ENCODE measurements at places on chromosomes 4 and X.

GRCh38 chrX:148037020-148037419 lies 55.9 kb downstream of the FMR1NB start:
- no peak for DNase-seq

GRCh38 chr4:91795947-91796346 lies 507.8 kb upstream of the GRID2 start:
- no peak for DNase-seq

GRCh38 chr4:62324215-62324614 lies 1124.1 kb downstream of the ADGRL3 start:
- DNase-seq, result no peak

GRCh38 chr4:164251257-164251656 lies 502.7 kb upstream of the SMIM31 start:
- no peak for DNase-seq

- no peak for DNase-seq
These were observed 72.1 kb downstream of the HTRA3 start for GRCh38 chr4:8341691-8342090.

- no peak for DNase-seq
These were observed 186.2 kb upstream of the TBL1X start for GRCh38 chrX:9278475-9279233.

DNA sequence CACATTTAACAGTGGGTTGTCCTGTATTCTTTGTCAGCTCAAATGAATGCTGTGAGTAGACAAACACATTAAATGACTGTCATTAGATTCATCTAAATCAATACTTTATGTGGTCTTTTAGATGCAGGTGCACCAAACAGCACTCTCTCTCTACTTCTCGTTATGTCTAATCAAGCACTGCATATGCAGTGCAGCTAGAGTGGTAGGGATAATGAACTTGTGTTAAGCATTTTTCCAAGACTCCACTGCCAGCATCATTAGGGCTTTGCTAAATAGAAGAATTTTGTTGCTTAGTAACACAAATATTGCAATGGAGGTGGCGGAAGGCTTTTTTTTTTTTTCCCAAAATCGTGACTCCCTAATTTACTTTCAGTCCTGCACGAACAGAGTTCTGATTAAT lies 447.0 kb upstream of the GALNT7 start:
- DNase-seq, result no peak

DNA sequence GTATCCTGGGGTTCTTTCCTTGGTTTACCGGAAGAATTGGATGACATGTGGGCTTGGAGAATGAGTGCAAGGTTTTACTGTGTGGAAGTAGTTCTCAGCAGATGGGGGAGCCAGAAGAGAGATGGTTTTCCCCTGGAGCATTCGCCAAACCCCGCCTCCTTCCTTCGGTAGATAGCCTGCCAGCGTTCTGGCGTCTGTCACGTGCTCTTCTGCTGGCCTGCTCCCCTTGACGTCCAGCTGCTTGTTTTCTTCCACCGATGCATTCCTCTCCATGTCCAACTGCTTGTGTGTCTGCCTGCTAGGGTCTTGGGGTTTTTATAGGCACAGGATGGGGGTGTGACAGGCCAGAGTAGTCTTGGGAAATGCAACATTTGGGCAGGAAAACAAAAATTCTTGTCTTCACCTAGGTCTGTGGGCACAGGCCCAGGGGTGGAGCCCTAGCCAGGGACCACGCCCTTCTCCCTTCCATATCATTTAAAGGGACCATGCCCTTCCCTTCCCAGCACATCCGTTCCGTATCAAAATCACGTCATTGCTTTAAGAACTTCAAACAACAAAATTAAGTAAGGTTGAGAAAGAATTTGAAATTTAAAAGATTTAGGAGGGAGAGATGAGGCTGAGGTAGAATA lies 538.7 kb upstream of the SMIM31 start:
- DNase-seq, result no peak

DNA sequence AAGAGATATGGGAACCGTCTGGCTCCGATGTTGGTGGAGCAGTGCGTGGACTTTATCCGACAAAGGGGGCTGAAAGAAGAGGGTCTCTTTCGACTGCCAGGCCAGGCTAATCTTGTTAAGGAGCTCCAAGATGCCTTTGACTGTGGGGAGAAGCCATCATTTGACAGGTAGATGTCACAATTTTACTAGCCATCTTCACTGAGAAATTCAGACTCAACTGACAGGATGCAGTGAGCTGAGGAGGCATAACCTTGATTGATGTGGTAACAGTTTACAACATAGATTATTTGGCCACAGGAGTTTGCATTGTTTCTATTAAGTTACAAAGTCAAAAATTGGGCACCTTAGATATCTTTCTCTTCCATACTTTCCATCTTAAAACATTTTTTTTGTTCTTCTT lies 417.7 kb downstream of the MAPK10 start:
- no peak for DNase-seq

GRCh38 chrX:129111081-129111798 lies 412.1 kb downstream of the SMARCA1 start:
- no peak for DNase-seq

GRCh38 chr4:26826721-26827120 lies 33.9 kb upstream of the STIM2 start:
- DNase-seq, result no peak

DNA sequence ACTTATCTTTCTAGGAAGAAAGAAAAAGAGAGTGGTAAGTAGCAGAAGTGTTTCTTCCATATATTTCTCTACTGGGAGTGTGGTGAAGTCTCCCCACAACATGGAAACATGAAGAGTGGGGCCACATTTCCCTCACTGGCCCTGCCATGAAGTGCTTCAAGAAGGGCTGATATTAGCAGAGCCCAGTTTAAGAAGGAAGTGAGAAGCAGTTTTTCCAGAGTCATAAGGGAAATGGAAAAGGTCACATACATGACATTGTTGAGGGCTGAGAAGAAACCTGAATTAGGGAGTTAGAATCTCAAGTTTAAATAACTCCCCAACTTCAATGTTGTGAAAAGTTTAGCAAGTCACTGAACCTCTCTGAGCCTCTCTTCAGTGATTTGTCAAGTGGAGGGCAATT lies 171.9 kb upstream of the RBPJ start:
- no peak for DNase-seq

- no peak for DNase-seq
These were observed 10.5 kb downstream of the GPR82 start for GRCh38 chrX:41734530-41734929.

DNA sequence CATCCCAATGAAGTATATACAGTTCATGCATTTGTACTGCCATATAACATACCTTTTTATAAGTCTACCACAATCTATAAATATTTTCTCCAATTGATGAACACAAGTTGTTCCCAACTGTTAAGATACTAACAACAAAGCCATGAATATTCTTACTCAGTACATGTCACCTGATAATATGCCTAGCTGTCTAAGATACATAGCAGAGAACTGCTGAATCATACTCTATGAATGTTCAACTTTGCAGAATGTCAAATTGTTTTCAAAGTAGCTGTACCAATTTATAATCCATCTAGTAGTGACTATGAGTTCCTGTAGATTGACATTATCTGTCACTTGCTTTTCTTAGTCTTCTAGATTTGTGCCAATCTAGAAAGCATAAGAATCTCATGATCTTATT lies 84.9 kb downstream of the RAB28 start:
- DNase-seq, result no peak

- DNase-seq, result no peak
These were observed 17.3 kb downstream of the COQ2 start for GRCh38 chr4:83267121-83267829.

- no peak for DNase-seq
These were observed 20.7 kb downstream of the AFAP1 start for GRCh38 chr4:7918981-7919380.

DNA sequence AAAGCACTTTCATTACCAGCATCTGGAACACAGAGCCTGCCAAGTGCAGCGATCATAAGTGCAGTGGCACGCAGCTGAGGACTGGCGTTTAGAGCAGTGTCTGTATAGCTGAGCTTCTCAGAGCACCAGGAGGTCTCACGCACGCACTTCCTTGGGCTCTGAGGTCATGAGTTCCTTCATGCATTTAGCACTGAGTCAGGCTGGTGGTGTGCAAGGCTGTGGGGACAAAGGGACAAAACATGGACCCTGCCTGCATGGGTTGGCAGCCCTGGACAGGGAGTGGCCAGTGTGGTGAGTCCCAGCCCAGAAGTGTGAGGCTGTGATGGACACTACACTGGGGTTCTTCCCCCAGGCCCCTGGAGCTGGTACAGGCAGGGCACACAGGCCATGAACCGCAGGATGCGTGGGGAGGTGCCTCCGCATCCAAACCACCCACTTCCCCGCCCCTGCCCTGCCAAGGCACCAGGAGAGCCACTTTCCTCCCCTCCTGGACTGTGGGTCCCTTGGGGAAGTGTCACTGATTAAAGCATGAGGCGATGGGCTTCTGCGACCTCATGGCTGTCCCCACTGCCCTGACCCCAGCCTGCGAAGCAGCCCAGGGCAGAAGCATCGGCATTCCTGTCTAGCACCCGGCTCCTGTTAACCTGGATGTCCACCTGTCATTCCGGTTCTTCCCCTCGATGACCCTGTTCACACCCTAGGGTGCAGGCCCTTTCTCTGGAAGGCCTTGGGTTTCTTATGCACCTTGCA lies 37.2 kb upstream of the GPR78 start:
- no peak for DNase-seq

- no peak for DNase-seq
These were observed 20.6 kb downstream of the CCNQ start for GRCh38 chrX:153578200-153578835.

DNA sequence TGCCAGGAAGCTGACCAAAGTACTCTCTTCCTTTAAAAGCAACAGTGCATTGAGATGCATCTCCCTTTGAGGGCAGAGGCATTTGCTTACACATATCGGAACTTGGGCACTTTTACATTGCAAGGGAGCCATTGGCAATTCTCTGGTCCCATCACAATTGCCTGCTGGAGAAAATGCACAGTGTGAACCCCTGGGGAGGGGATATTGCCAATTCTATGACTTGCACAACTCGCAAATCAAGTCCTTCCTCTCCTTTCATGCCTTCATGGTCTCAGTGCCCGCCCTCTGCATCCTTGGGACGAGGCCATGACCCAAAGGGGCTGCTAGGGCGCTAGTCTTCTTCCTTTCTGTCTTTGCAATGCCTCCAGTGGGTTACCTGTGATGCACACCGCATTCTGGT lies 14.9 kb upstream of the PDZD4 start:
- DNase-seq, result no peak

DNA sequence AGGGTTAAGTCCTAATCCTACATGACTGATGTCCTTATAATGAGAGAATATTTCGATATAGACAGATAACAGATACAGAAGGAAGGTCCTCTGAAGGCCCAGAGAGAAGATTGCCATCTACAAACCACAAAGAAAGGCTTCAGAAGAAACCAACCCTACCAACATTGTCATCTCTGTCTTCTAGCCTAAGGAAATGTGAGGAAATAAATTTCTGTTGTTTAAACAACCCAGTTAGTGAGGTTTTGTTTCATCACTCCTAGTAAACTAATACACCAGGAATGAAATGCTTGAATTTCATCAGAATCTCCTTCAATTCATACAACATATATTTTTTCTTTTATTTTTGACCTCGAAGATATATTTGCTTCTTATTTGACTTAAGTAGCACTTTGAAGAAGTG lies 1527.8 kb downstream of the STIM2 start:
- DNase-seq, result no peak

- DNase-seq, result no peak
These were observed 20.5 kb upstream of the WDR44 start for GRCh38 chrX:118325453-118325852.

DNA sequence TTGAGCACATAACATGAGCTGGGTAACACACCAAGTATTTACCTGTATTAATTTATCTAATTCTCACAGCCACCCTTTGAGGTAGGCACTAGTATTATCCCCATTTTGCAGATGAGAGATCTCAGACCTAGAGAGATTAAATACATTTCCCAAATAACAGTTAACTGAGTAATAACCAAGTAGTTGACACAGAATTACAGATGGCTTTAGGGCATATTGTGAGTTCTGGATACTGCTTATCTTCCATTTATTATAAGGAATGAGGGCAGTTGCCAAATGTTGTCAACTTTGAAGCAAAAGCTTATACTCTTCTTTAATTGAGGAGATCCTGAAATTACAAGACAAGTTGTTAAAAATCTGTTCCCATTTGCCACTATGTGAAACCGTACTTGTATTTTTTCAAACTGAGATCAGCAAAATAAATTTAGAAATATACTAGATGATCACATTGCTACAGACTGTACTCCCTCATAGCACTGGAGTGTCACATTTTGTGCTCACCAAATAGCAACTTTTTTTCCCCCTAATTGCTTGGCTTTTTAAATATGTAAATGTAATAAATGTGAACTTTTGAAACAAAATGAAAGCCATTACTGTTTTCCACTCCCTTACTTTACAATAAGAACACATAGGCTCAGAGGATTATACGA lies 62.0 kb downstream of the ZNF827 start:
- DNase-seq, result no peak

GRCh38 chr4:152246659-152247058 lies 289.2 kb downstream of the FBXW7 start:
- no peak for DNase-seq

DNA sequence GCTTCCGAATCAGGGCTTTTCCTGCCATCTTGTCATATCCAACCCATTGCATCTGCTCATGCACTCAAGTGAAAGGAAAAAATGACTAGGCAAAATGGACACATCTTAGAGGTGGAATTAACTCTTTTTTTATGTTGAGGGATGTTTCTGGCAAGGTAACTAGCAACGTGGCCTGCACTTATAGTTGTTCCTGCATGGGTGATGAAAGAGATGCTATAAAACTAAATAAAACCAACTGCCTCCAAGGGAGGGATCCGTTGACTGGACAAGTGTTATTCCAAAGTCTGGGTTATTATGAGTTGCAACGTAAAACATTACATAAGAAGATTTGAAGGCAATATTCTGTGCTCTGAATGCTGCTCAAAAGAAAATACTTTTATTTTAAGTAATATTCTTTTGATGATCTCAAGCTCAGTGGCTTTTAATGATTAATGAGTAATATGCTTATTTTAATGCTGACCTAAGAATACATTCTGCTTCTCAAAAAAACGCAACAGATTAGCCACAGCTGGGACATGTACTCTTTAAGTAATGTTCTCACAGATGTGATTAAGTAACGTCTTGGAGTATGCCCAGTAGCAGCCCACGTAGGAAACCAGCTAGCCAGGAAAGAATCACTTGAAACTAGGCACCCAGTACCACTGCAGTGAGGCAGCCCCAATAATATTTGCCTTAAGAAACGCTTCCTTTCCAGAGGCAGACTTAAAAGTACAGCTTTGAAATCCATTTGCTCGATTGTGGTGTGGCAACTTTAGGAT lies 27.4 kb downstream of the KLF3 start:
- no peak for DNase-seq

DNA sequence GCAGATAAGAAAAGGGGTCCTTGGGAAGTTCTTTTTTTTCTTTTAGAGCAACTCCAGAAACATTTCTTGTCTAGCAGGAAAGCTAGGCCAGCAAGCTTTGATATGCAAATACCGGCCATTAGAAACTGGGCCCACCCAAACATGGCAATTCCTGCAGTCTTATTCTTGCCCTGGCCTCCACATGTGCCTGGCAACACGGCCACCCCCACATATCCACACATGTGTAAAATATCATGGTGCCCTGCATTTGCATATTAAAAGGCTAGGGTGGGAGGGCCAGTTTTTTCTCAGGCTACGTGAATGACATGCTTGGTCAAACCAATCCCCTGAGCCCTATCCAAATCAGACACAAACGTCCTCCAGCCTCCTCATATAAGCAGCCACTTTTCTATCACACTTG lies 171.7 kb upstream of the ZCCHC13 start:
- DNase-seq, result no peak

GRCh38 chrX:64377753-64378152 lies 17.5 kb downstream of the MTMR8 start:
- DNase-seq, result no peak
